ENCODE measurements at places on chromosomes 5 and 9.
A peak's percentile ranks its signal among the peaks of the same experiment; 100 is the strongest.

- DNase-seq: no peak
Observed at GRCh38 chr9:133927041-133927440, 65.1 kb downstream of the VAV2 start.

DNA sequence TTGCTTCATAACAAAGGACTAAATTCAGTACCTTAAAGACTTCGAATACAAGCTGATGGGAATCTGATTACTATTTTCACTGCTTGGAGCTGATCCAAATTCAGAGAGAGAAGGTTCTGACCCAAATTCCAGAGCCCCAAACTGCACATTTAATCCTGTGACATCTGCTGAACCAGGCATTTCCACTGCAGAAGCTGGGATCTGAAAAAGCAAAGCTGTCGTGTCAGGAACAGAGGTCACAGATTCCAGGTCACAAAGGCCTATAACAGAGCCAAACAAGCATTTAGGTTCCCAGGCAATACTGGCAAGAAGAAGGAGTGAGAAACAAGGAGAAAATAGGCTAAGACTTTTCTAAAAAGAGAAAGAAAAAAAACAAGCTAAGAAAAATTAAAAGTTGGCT, 105.3 kb downstream of the UBAP2 start:
- DNase-seq: no peak

- DNase-seq: no peak
Observed at GRCh38 chr5:150082889-150083288, 3.5 kb downstream of the CSF1R start.

- peak; percentile 57 for DNase-seq
Observed at GRCh38 chr5:179623906-179624741, 653 bp upstream of the HNRNPH1 start.

GRCh38 chr5:82879089-82879488, 198.1 kb downstream of the TMEM167A start:
- no peak for DNase-seq

DNA sequence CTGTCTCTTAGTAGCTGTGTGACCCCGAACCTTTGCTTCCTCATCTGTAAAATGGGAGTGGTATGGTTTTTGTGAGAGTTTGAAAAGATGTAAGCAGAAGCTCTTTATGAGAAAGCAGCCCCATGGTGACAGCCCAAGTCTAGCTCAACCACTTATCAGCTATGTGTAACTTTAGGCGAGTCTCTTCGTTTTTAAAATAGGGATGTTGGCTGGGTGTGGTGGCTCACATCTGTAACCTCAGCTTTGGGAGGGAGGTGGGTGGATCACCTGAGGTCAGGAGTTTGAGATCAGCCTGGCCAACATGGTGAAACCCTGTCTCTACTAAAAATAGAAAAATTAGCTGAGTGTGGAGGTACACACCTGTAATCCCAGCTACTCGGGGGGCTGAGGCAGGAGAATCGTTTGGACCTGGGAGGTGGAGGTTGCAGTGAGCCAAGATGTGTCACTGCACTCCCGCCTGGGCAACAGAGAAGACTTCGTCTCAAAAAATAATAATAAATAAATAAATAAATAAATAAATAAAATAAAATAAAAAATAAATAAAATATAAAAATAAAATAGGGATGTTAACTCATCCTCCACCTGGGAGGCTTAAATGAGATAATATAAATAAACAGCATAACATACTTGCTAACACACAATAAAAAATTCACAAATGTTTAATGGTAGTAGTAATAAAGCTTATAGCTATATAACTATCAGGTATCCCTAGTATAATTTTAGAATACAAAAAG, 71.7 kb downstream of the APBA1 start:
- DNase-seq: no peak

- no peak for DNase-seq
Observed at GRCh38 chr5:170650850-170651249, 132.7 kb upstream of the GABRP start.
